NCI-H2227 treated with DMSO at 0.1 percent for 48 hours (cell line): ENCODE measurements at places on chromosomes 13 and 19.

DNA sequence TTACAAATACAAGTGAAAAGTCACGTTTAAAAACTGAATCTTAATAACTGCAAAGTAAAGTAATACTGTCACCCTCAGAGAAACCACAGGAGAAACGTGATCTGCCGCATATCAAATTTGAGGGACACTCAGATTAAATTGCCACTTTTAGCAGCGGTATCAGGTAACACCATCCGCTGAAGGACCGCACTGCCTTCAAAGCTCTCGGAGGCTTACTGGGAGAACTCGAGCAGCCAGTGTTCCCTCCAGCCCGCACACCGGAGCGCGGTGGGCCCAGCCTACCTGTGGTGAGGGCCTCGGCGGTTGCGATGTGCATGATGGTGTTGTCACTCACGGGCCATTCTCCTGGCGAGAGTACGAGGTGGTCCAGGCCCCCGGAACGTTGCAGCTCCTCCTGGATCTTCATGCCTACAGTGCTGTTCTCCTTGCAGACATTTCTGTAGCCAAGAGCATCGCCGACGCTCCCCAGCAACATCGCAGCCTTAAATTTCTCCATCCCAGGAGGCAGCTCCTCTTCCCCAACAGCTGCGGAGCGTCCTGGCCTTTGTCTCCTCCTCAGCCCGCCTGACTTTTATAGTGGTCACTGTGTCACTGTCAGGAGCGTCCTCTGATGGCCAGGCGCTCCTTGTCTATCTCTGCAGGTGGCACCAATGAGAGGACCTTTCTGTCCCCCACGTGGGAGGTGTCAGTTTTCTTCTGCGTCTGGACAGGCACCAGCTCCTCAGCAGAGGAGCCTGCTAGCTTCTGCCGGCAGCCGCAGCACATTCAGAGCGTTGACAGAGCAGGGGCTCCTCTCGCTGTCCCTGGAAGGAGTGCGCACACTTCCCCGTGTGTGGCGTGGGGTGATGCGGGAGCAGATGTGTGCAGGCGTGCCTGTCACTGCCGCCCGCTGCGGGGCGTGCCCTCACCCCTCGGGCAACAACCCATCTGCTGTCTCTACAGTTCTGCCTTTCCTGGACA lies at the start of gene ADPRHL1:
TSS of gene ADPRHL1 (minus strand) at position 547 of the 960 bp plus-strand sequence. CDS start at position 496, 51 bp downstream.
- DNase-seq, result no peak

DNA sequence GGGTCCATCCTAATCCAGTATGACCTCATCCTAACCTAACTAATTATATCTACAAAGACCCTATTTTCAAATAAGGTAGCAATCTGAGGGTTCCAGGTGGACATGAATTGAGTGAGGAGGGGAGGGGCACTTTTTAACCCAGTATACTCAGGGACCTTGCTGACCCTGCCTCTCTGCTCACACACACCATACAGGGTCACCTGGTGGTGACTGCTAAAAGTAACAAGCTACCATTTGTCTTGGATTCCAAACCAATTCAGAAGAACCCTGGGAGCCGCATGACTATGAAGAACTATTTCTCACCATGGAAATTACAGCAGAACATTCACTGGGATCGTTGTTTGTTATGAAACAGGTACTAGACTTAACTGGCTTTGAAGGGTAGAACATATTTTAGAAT lies 151.9 kb downstream of the LACC1 start:
- DNase-seq, result no peak

- no peak for DNase-seq
These were observed 22.8 kb downstream of the COL4A2 start for GRCh38 chr13:110329798-110330461.

DNA sequence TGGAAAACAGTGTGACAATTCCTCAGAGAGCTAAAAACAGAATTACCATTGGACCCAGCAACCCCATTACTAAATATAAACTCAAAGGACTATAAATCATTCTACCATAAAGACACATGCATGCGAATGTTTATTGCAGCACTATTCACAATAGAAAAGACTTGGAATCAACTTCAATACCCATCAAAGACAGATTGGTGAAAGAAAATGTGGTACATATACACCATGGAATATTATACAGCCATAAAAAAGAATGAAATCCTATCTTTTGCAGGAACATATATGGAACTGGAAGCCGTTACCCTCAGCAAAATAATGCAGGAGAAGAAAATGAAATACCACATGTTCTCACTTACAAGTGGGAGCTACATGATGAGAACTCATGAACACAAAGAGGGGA lies 20.8 kb upstream of the FGF14 start:
- DNase-seq, result no peak

DNA sequence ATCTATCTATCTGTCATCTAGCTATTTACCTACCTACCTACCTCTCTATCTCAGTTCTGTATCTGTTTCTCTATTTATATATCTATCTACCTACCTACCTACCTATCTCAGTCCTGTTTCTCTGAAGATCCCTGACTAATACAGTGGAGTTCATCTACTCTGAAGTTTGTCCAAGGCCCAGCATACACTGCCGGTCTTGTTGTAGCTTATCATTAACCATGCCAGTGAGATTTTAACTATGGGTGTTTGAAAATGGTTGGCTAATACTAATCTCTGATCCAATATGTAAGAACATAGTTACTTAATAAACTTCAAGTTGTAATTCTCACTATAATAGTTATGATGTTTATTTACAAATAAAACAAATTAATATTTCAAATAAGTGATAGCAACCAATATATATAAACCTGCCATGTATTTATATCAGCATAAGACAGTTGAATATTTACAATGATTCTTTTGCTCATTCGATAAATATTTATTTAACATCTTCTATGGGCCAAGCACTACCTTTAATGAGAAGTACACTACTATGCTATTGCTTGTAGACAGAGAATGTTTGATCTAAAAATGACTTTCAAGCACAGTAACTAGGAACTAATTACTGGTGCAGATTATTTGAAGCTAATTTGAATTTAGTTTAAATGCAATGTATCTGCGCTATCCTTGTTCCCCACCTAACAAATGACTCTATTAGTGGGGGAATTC lies 242.1 kb downstream of the KLF5 start:
- no peak for DNase-seq

DNA sequence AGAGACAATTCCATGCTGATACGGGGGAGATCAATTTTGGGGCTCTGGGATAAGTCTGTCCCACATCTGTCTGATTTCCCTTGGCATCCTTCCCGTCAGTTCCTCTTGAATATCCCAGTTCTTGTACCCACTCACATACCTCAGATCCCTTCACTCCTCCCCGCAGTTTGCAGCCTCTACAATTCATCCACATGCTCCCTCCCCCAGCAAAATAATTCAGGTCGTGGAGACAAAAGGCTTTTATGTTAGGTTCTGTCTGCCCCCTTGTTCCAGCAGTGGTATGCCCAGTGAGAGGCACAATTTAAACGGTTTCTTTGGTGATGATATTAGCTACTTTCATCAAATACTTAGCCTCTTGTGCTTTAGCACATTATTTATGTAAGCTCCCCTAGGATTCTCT lies 9.6 kb downstream of the RPS16 start:
- DNase-seq, result peak; percentile 72

GRCh38 chr19:46373491-46374359 lies 26.8 kb downstream of the PPP5C start:
- peak; percentile 47 for DNase-seq
